ENCODE measurements at places on chromosomes 3 and 15.
A peak's percentile ranks its signal among the peaks of the same experiment; 100 is the strongest.

- no peak for DNase-seq
Measured at GRCh38 chr3:94359996-94360395, 297.1 kb downstream of the NSUN3 start.

- peak; percentile 26 for DNase-seq
Measured at GRCh38 chr15:99755692-99756409, 22.6 kb upstream of the LYSMD4 start.

DNA sequence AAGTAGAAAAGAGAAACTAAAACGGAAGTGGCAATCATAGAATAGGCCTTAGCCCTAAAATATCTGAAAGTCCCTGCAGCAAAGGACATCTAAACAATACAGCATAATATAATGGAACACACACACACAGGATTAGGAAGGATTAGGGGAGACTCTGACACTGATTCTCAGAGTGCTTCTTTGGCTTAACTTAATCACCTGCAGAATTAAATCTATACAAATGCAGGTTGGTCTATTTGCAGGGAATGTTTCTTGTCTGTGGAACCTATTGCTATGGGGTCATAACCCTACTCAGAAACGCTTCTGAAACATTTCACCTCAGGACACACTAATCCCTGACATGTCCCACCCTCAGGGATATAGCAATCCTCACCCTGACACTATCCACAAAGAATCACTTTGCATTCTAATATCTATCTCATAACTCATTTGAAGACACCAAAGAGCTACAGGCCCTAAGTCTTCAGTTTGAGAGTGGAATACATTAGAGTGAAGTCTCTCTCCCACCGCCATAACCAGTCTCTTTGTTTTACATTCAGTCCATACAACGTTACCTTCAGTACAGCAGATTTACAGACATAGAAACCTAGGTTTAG, 1041.2 kb downstream of the TUSC7 start:
- no peak for DNase-seq

DNA sequence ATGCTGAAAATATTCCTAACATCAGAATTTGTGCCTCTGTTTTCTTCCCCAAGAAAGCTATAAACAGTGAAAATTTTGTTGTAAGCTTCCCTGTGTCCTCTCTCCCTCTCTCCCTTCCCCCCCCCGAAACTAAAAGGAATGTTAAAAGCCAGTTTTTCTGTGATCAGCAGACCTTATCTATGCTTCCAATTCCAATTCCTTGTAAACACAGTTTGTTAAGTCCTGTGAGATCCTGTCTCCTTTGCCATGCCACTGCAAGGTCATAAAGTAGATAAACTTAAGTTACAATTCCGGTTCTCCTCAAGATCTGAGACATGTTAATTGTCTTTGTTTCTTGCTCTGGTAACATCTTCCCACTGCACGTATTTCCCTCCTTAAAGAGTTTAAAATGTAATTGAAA, 42.9 kb upstream of the DHX36 start:
- DNase-seq: no peak

DNA sequence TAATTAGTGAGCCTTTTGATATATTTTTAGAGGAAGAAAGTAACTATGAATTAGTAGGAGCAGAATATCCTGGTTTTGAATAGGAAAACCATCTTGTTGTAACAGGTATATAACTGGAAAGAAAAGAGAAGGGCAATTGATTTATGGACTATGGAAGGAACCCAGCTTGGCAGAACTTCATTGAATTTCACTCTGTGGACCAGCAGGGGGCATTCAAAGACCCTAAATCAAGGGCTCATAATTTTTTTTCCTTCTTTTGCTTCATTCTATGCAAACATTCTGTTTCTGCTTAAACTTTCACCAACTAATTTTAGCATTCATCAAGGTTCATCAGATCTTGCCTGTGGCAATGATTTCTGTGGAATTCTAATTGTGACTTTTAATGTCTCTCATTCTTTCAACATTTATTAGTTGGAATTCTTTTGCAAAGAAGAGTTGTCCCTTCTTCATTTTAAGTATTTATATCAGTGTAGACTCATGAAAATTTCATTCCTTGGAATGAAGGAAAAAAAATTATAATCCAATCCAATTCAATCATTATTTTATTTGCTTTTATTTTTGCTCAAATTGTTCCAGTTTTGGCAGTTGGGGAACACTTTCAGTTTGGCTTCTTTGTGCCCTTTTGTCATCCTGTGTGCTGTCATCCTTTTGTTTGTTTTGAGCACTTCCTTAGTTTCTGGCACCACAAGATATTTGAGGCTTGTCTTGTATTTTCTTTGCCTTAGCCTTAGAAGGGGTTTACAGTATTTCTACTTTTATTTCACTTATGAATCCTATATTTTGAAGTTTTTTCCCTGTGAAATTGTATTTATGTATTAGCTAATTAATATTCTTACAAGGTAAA, 30.4 kb downstream of the NXPE3 start:
- peak; percentile 35 for DNase-seq

DNA sequence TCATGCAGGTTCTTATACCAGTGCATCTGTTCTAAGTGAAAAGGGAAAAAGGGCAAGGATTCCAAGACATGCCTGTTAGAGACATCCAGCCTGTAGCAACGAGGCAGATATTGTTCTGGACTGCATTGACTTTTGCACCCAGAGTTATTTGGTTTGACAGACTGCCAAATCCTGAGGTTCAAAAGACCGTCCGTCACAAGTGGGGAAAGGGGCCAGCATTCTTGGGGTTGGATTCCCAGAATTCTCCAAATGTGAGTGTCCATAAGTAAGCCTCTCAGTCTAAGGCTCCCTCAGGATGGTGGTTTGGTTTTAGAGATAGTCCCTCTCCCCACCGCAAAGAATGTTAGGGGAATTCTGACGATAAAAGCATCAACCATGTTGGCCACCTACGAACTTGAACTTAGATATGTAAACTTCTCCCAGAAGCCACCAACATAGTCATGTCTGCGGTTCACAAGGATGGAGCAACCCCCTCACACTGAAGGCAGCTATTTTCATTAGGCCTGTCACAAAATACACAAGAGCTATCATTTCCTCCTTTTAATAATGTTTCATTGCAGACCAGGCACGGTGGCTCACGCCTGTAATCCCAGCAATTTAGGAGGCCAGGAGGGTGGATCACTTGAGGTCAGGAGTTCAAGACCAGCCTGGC, 13.6 kb upstream of the LACTB start:
- DNase-seq: peak; percentile 100

GRCh38 chr3:189637750-189638149, 6.6 kb downstream of the TP63 start:
- DNase-seq: no peak

DNA sequence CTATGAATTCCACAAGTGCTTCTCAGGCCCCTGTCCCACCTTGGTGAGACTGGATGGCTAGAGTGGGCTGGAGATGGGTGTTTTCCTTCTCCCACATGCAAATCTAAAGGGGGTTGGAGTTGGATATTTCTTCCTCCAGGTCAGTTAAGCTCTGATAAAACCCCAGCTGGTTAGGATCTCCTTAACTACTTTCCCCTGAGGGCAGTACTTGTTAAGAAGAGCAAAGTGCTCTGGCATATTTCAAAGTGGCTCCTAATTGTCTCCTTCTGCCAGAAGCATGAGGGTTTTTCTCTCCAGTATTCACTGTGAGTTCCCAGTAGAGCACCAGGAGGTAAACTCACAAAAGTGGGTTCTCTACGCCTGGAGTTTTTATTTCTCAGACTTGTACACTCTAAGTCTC, 31.4 kb downstream of the COL6A6 start:
- DNase-seq: no peak

- DNase-seq: no peak
Measured at GRCh38 chr3:183381179-183381578, 47.2 kb downstream of the MCF2L2 start.

GRCh38 chr3:72244396-72244795, 459.4 kb upstream of the PROK2 start:
- DNase-seq: no peak

- DNase-seq: no peak
Measured at GRCh38 chr3:145780301-145780700, 380.7 kb downstream of the PLOD2 start.

DNA sequence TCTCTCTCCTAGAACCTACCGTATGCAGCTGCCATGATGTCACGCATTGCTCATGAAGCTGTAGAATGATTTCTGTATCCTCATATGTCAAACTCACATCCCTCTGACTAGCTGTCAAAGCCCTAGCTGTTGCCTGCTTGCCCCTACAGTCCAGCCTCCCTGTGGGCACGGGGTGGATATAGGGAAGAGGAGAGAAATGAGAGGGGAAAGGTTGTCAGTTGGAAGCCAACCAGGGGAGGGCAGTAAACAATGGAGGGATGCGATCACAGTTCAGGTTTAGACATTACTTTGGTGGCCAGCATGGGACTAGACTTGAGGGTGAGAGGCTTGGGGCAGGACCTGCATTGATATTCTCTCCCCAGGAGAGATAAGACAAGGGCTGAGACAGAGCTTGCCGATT, 1.7 kb upstream of the HDGFL3 start:
- no peak for DNase-seq

- no peak for DNase-seq
Measured at GRCh38 chr3:153349108-153349499, 187.1 kb downstream of the RAP2B start.

All from HS-27A (cell line).